Right renal pelvis (tissue), 4 donors: ENCODE measurements at places on chromosomes 4 and X. TPM values are rescaled to one million over a fixed set of nuclear protein-coding genes. Genes with fewer than 3 reads are reported as not detected.

Gene TIGD2
- polyA plus RNA-seq = 12.1 TPM

Gene MAOB
- 55.1 TPM for polyA plus RNA-seq

Gene PPP1R3F
- polyA plus RNA-seq = 5.5 TPM

Gene GAB1
- 48.2 TPM for polyA plus RNA-seq

Gene PYURF
- 134 TPM for polyA plus RNA-seq

Gene PCDH19
- polyA plus RNA-seq = 2.2 TPM
